Aorta (tissue), 5 donors: ENCODE measurements at places on chromosomes 11 and 22.
A peak's percentile ranks its signal among the peaks of the same experiment; 100 is the strongest.

- no peak for DNase-seq
Measured at GRCh38 chr11:79434283-79434682, 6.5 kb downstream of the TENM4 start.

DNA sequence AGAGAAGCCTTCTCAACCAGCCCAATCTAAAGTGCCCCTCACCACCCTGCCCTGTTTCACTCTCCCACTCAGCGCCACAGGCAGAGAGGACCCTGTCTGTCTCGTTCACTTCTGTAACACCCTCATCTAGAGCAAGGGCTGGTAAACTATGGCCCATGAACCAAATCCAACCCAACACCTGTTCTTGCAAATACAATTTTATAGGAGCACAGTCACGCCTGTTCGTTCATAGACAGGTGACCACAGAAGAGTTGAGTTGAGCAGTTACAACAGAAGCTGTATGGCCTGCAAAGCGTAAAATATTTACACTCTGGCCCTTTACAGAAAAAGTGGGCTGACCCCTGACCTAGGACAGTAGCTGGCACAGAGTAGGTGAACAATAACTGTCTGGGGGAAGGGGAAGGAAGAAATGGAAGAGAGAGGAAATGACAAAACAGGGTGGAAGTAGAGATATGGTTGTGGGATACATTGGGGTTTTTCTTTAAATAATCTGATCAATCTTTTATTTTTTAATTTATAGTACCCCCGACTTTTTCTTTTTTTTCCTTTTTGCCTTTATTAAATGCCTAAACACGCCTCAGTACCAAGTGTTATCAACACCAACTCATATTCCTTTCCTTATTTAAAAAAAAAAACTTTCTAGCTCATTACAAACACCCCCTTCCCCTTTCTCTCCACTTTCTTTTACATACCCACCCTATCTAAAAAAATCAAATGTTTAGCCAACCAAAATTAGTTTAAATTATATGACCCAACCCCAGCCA is 20.9 kb downstream of the SERPIND1 start:
- DNase-seq: no peak

GRCh38 chr11:32081129-32081641 is 9.7 kb upstream of the RCN1 start:
- no peak for DNase-seq

- DNase-seq: no peak
Measured at GRCh38 chr22:24147666-24148065, 33.6 kb upstream of the SUSD2 start.

- DNase-seq: peak; percentile 93
Measured at GRCh38 chr11:65606876-65607613, 7.0 kb downstream of the MAP3K11 start.

DNA sequence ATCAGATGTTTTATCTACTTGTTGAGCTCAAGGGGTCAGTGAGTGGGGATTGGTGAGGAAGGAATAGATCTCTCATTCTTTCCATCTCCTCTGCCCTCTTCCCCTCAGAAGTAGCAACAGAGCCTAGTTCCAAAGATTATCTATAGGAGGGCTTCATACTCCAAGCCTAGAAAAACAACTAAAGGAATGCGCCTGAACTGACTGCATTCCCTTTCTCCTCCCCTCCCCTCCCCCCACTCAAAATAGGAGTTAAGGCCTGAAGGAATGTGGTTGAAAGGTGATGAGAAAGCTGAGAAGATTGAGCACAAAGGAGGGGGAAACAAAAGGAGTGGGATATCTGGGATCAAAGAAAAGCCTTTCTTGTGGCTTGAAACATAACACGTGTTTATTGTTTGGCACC is 10.5 kb downstream of the EMSY start:
- DNase-seq: no peak

DNA sequence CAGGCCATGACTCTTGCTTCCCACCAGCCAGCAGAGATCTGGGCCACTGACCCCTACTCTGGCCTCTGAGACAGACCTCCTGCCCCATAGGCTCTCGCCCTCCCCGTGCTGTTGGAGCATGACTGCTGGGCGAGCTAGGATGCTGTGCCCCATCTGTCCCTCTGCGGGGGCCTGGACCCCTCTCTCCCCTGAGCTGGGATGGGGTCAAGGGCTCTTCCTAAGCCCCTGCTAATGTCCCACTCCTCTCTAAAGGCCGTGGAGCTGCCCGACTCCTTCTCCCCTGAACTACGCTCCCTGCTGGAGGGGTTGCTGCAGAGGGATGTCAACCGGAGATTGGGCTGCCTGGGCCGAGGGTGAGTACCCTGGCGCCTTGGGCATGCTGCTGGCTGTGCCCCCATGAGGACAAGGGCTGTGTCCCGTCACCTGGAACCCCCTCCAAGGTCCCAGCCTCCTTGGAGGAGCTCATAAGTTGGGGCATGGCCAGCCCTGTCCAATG is 6.2 kb upstream of the ANKRD13D start:
- DNase-seq: peak; percentile 59

GRCh38 chr11:119491753-119492510 is 69.0 kb upstream of the THY1 start:
- peak; percentile 15 for DNase-seq

DNA sequence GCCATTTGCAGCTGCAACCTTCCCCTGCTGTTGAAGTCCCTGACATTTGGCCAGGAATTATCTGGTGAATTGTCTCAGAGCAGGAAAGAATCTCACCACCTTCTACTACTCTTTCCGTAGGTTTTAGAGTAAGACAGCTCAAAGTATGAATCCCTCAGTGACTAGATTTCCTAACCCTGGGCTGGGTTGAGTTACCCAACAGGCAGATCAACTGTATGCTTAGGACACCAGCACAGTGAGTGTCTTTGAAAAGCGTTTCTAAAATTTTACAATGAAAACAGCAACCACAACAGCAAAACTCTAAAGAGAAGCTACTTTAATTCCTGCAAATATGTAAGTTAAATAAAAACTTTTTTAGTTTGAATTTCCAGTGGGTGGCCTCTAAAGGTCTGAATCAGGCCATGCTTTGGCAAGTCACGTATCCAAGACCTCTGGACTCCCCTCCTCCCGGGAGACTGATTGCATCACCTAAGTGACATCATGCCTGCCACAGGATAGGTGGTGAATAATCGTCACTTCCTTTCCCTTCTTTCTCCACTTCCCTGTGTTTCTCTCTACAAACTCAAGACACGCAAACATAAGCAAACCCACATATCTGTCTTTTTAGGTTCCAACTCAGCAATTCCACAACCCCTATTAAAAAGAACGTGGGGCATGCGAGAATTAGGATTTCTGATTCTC is 7.8 kb downstream of the OR8B12 start:
- no peak for DNase-seq

DNA sequence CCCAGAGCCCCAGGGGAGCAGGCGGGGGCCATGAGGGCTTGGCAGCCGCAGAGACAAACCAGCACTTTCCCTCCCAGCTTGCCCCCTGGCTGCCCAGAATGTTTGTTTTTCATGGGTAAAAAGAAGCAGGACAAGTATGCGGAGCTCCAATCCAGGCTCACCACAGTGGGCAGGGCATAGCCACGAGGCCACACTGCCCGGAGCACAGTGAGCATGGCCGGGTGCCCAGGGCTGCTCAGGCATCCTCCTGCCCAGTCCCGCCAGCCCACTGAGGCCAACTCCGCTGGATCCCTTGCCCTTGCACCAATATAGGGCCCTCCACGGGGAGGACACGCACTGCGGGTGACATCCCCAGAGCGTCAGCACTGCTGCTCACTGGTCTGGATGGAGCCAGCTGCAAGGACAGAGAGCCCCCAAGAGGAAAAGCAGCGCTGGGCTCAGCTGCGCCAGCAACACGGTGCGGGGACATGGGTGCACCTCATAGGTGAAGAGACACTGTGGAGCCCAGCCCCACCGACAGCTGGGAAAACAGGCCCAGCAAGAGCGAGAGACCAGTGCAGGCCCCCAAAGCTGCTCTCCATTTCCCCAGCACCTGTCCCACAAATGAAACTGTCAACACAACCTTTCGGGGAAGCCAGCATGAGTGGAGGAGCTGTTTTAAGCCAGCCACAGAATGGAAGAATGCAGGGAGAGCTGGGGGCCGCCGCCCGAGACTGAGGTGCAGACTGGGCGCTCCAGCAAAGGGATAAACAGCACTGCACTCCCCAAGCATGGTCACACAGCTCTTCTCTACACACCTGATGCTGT is 24.8 kb downstream of the ARVCF start:
- peak; percentile 89 for DNase-seq

- no peak for DNase-seq
Measured at GRCh38 chr11:12303421-12304149, 73.8 kb upstream of the PARVA start.

DNA sequence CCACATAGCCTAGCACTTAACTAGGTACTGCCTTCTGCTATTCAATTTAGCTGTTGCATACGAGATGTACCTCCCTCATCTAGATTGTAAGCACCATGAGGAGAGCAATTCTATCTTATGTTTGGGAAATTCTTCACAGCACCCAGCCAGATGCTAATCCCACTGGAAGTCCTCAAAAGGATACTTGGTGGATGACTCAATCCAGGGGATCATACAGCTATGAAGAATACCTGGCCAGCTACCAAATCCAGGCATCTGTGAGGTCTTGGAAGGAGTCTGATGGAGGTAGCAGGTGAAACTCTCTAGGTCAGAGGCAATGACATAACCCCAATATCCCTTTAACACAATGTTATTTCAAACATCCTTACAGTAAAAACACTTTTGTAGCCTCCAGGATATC is 167.8 kb upstream of the NCAM1 start:
- DNase-seq: no peak

DNA sequence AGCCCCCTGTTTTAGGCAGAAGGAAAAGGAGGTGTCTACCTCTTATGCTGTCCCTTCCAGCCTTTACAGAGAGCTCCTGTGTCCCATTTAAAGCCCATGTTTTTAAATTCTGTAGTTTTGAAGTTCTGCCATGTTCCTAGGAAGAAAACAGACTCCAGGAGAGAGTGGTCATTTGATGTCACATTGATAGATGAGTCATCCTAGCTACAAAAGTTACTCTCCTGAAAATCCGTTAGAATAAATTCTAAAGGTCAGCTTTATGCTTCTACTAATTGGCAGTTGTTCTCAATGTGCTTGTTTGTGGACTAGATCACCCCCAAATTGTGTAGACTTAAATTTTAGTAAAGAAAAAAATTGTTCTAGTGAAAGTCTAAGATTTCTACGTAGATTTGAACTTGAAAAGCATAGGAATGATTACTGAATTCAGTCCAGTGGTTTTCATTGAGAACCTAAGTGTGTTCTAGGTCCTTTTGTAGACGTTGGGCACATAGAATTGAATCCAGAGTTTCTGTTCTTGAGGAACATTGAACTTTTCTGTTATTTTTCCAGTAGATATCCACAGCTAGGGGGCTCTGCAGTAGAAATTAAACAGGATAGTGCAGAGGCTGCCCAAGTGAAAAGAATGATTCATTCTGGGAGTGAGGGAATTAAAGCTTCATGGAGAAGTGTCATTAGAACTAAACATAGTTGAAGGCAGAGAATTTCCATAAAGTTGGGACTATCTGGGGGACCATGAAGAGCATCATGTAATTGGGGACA is 140.6 kb upstream of the RASSF10 start:
- no peak for DNase-seq

- DNase-seq: no peak
Measured at GRCh38 chr11:128052912-128053641, 534.3 kb downstream of the ETS1 start.
